ENCODE measurements at places on chromosomes 3 and 15. TPM values are rescaled to one million over a fixed set of nuclear protein-coding genes. Genes with fewer than 3 reads are reported as not detected.

- no peak for ATAC-seq
These were observed 526.8 kb upstream of the TBL1XR1 start for GRCh38 chr3:177724020-177724638.

- no peak for ATAC-seq
These were observed 83.3 kb upstream of the MYO5C start for GRCh38 chr15:52378746-52379394.

The TIMP4 gene
- 1.2 TPM for total RNA-seq

DNA sequence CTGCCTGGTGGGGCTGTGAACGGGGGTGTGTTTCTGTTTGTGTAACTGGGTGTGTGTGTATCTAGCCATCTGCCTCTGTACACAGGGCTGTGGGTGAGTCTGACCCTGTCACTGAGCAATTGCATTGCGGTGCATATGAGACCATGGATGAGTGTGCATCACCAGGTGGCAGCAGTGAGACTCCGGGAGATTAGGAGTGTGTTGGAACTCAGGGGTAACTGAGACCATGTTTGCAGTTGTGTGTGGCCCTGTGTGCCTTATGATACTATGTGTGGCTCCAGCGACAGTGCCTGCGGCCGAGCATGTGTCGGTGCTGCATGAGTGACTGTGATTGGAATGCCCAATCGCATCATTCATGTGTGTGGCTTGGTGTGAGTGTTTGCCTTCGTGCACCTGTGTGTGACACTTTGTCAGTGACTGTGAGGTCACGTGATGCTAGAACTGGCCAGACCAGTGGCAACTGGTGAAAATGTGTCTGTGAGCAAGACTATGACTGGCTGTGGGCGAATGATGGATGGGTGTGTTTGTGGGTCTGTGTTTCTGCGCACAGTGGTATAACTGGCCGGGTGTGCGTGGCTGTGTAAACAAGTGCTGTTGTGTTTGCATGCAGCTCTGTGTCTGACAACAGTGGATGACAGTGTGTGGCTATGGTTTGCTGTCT, 14.0 kb downstream of the VILL start:
- ATAC-seq, result peak; percentile 70

DNA sequence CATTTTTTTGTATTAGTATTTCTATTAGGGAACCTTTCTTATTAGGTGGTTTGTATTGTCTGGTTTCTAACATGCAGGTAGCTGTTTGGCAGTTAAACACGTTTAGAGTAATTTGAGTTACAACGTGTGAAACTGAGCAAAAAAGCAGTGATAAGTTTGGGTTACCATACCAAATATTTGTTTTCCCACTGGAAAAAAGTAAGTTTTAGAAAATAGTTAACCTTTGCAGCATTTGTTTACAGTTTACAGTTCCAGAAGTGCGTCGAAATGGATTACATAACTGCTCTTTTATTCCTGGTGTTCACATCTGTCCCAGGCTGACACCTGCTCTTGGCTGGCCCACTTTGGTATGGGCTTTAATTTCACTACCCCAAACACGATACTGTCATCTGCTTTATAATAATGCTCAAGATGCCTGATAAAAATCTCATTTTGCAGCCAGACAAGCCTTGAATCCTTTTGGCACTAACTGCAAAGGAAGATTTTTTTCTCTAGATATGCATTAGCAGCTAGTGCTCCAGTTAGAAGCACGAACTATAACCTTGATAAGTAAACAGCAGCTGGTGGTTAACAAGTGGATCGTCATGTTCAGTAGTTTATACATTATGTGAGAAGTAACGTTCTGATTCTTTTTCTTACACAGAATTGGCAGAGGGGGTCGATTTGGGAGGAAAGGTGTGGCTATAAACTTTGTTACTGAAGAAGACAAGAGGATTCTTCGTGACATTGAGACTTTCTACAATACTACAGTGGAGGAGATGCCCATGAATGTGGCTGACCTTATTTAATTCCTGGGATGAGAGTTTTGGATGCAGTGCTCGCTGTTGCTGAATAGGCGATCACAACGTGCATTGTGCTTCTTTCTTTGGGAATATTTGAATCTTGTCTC, 5.3 kb downstream of the EIF4A2 start:
- ATAC-seq, result no peak

The GOLGA8A gene
- total RNA-seq, result 10.6 TPM

All from esophagus mucosa (tissue), 1 donor.